ENCODE measurements at places on chromosomes 6 and 20.
A peak's percentile ranks its signal among the peaks of the same experiment; 100 is the strongest.

- DNase-seq: no peak
These were observed 1324.4 kb downstream of the GRIK2 start for GRCh38 chr6:102717737-102718456.

GRCh38 chr20:16107172-16107870 is 465.9 kb downstream of the KIF16B start:
- no peak for DNase-seq

GRCh38 chr6:16660157-16660497 is 101.1 kb downstream of the ATXN1 start:
- no peak for DNase-seq

DNA sequence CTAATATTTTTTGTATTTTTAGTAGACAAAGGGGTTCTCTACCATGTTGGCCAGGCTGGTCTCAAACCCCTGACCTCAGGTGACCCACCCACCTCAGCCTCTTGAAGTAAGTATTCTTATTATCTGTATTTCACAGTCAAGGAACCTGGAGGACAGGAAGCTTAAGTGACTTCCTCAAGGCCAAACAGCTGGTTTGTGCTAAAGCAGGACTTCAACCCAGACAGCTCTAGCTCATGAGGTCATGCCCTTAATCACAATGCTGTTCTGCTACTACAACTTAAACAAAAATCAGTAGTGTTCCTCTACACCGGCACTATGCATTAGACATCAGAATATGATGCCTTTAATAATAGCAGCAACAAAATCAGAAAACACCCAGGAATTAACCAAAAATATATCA is 168.9 kb downstream of the ADGB start:
- DNase-seq: no peak

GRCh38 chr6:135534773-135535380 is 37.3 kb upstream of the AHI1 start:
- no peak for DNase-seq

- DNase-seq: peak; percentile 38
These were observed 108.2 kb upstream of the GMDS start for GRCh38 chr6:2353412-2354137.

GRCh38 chr6:139753198-139753861 is 378.9 kb upstream of the CITED2 start:
- DNase-seq: no peak

DNA sequence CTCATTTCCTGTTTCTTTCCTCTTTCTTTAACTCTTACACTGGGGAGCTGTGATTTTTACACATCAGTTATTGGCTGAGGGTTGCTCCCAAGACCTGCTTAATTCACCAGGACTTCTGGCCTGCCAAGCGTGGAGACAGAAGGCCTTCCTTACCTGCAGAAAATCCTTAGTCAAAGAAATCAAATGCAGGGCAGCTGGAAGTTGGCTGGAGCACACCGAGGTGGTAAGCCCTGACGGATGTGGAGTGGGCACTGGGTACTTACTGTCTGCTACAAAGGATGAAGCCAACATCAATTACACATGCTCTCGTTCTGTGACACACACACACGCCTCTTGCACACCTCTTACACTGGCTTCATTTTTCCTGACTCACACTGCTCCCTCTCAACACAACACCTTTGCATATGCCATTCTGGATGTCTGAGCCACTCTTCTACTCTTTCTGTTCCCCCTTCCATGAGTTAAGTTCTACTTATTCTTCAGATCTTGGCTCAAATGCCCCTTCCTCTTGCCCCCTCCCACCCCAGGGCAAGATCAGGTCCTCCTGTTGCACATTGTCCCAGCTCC is 61.6 kb downstream of the TTI1 start:
- no peak for DNase-seq

DNA sequence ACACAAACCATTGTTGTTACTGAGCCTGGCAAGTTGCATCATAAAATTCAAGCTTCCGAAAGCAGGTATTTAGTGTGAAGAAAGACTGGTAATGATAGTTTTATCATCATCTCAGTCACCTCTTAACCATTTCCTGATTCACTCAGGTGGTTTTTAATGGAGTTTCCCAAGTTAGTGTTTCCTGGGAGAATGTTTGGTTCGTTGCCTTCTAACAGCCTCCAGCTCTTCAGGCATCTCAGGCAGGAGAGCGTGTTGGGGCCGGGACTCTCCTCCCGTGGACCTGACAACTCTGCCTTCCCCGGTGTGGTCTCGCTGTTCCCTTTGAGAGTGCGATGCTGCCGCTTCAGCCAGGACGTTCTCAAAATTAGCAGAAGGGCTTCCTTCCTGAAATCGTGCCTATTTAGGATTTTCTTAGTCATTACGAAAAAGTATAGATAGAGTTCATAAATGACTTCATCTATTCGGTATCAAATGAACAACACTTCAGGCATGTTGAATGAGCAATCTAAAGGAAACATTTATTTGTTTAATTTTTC is 105.0 kb upstream of the QKI start:
- no peak for DNase-seq

DNA sequence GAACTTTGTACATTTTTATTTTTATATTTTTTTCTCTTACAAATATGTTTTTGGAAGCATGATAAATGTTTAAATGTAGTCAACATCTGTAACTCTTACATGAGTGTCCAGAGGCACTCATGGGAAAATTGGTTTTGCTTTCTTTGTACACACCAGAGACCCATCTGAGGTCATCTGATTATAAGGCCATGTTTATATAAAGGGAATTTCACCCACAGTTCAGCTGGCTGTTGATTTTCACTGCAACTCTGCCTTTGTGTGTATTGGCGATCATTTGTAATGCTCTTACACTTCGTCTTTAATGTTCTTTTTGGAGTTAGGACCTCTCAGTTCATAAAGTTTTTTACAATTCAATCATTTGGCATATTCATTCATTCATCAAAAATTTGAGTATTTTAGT is 28.1 kb downstream of the RIOK1 start:
- DNase-seq: no peak

- peak; percentile 72 for DNase-seq
These were observed 50.5 kb downstream of the SOBP start for GRCh38 chr6:107540465-107540857.

DNA sequence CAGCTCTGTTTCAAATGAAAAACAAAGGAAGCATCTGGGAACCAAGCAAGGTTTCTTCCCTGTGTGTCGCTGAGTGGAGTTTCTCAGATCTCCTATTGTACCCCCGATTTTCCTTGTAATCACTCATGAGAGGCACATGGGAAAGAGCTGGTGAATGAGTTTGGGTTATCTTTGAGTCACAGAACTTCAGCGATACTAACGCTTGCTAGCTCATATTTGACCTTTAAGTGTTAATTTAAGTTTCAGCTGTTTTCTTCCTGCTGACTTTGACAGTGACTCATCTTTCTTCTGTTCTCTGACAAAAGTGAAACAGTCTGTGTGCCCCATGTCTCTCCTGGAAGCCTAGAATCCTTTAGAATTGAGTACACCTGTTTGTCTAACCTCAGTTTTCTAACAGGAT is 261.1 kb upstream of the RGS17 start:
- DNase-seq: no peak

DNA sequence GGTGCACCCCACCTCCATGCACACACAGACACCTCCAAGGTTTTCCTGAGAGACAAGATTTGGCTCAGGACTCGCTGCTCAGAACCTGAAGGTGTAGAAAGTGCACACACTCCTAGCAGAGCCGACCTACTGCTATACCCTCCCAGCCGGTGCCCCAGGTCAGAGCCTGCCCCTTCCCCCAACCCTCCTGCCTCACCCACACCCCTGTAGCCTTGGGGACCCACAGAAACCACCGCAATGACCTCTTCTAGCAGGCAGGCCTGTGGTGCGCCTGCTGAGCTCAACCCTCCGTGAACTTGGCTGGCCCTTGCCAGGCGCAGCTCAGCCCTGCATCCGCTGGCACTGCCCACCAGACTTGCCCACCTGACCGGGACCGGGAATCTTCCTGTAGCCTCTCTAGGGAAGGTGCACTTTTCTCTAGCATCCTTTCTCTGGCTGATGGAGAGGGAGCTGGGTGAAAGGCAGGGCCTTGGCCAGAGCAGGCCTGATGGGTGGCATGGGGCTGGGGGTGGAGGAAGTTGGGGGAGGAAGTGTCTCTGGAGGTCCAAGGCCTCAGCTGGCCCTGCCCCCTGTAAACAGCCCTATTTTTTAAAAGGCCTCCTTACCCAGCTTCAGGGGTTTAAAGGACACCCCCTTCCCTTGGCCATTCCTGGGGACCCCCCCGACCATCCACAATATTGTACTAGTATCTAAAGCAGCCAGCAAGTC is 36.9 kb upstream of the SLCO4A1 start:
- DNase-seq: no peak

- DNase-seq: no peak
These were observed 61.1 kb downstream of the CAP2 start for GRCh38 chr6:17454316-17455005.

DNA sequence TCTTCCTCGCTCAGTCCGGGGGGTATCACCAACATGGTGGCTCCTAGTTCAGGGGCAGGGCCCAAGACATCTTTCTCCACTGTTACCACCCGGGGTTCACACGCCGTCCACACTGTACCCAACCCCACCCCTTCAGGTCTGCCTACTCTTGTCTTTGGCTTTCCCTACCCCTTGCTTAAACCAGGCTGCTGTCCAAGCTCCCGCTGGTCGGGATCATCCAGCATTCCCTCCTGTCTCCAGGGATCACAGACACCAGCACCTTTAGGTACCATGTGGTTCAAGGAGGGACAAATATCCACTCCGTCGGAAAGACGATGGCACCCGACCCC is 395 bp downstream of the NELFE start:
- no peak for DNase-seq

GRCh38 chr6:106704327-106704726 is 74.9 kb downstream of the QRSL1 start:
- no peak for DNase-seq

DNA sequence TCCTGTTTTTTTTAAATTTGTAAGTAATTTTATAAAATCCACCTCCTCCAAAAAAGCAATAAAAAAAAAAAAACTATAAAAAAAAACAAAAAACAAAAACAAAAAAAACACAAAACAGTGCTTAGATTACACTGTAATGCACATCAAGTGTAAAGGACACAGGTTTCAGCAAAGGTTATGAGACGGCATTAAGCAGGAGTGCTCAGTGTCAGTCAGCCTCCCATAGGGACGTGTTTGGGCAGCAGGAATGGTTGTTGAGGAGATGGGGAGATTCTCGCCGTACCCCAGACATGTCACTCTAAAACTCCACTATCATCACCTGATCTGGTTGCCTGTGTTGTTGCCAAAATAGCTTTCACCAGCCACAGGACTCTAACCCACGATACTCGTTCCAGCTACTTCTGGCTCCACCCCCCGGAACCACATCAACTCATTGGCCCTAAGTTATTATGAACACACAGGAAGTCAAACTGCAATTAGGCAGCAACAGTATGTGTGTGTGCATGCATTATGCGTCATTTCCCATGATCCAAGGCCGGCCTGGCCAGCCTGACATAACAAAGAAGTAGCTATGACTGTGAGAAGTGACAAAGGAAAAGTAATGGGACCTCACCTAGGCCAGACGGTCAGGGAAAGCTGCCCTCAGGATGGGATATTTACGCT is 28.7 kb downstream of the ECT2L start:
- no peak for DNase-seq

DNA sequence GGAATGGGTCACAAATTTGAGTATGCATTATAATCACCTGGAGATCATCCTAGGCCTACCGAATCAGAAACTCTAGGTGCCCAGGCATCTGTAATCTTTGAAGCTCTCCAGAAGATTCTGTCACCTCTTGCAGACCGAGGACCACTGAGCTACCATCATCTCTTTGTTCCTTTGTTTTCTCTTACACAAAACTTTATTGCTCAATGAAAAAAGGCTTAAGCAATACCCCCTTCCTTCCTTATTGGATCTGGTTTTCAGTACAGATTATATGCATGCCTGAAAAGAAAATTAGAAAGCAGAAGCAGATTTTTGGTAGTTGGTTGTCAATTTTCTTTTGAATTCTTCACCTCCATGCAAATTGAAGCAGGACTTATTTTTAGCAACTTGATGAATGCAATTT is 31.3 kb downstream of the STX11 start:
- DNase-seq: no peak

DNA sequence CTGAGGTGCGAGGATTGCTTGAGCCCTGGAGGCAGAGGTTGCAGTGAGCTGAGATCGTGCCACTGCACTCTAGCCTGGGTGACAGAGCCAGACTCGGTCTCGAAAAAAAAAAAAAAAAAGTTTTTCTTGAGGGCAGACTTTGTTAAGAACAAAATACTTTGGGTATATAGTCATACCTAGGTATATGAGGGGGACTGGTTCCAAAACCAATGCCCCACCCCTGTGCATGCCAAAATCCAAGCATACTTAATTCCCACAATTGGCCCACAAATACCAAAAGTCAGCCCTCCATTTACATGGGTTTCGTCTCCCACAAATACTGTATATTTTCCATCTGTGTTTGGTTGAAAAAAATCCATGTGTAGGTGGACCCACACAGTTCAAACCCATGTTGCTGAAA is 119.9 kb downstream of the INSM1 start:
- no peak for DNase-seq

DNA sequence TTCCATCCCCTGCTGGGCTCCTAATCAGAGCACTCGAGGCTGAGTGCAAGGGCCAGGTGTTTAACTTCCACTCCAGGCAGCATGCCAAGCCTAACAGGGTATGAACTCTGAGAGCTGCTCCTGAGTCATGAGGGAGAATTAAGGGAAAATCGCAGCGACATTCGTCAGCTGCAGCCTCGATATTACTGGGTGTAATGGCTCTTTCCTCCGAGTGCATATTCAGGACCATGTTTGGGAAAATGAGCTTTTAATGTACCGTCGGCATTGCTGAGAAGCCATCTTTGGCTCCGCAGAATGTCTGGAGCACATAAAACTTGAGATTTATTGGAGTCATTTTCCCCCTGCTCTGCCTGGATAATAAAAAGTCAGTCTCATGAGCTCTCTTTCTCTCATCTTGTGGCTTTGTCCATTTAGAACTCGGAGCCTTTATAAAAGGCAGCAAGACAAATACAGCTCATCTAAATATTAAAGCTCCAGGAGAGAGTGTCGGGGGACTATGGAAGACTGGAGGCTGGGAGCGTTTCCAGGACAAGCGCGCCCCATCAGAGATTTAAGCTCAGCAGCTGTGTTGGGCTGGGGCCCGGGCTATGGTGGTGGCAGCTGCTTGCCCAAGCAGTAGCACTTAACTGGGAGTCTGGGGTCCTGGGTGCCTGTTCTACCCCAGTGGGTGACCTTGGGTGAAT is 103.7 kb downstream of the TOX2 start:
- no peak for DNase-seq

DNA sequence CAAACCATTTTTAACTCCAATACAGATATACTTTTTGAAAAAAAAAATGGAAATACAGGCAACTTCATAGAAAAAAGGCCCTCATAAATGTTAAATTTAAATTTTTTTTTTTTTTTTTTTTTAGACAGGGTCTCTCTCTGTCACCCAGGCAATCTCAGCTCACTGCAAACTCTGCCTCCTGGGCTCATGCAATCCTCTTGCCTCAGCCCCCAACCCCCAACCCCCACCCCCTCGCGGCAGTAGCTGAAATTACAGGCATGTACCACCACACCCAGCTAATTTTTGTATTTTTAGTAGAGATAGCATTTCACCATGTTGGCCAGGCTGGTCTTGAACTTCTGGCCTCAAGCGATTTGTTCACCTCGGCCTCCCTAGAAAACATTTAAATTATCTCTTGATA is 12.8 kb upstream of the ULBP3 start:
- no peak for DNase-seq
